ENCODE measurements at places on chromosomes 3 and 15.

DNA sequence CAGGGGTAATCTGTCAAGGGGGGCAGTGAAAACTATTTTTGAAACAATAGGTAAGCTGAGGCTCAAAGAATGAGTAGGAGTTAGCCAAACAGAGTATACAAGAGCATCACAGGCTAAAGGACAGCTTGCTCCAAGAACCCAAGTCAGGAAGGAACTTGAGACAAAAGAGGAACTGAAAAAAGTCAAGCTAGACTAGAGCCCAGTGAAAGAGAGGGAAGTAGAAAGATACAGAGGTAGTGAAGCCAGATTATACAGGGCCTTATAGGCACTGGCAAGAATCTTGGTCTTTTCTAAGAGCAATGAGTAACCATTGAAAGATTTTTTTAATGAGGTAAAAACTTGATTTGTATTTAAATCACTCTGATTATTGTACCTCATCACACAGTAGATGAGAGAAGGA is 69.9 kb downstream of the FILIP1L start:
- DNase-seq: peak; percentile 28

- peak; percentile 81 for DNase-seq
These were observed 27.0 kb downstream of the PSTPIP1 start for GRCh38 chr15:77021803-77022381.

DNA sequence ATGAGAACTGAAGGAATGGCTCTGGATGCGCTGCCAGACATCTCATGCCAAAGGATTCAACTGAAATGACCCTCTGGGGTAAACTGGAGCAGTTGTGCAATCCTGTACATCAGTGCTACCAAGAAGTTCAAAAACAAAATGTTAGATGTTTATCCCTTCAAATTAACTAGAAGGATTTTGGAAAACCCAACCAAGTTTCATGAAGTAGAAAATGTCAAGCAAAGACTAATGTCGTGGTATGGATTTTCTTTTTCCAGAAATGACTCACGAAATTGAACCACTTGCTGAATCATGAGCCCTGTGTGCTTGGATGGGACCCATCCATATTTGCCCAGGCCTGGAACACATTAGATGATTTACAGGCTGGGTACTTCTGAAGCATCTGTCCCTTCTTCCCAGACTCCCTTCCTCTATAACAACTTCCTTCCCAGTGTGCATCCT is 101.6 kb downstream of the LRTM1 start:
- DNase-seq: peak; percentile 59

DNA sequence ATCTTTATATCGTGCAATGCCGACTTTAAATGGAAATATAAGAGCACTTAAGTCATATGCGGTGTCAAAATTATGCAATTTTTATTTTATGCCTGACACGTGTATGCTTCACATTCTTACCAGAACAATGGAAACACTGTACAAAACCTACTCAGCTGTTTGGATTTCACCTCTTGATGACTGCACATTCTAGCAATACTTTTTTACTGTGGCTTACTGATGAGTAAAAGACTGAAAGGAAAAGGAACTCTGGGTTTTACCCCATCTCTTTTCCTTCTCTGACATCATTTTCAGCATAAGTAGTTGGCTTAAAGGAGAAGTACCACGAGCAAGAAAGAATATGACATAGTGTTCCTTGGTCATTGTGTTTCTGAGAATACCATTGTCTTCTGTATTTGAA is 142.8 kb downstream of the POLR2M start:
- DNase-seq: no peak

- no peak for DNase-seq
These were observed 116.7 kb downstream of the WDR76 start for GRCh38 chr15:43943511-43943910.

DNA sequence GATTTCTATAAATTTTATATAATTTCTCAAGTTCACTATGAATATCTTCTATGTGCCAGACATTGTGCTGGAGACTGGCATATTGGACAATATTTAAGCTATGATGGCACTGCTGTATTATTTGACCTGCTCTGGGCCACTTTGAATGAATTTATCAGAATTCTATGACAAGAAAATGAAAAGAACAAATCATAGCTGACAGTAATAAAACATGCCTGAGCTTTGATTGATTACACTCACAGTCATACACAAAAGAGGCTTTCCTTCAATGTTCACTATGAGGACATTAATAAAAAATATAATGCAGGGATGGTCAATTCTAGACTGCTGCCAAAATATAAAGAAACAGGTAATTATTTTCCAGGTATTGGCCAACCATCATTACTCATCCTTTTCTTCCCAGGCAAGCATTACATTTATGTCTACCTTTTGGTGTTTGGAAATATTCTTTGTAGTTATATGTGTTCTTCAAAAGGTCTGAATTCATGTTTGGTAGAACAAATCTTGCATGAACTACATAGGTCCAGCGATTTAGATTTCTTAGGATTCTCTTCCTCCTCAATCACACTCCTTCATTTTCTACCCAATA is 81.0 kb upstream of the ALCAM start:
- DNase-seq: no peak

DNA sequence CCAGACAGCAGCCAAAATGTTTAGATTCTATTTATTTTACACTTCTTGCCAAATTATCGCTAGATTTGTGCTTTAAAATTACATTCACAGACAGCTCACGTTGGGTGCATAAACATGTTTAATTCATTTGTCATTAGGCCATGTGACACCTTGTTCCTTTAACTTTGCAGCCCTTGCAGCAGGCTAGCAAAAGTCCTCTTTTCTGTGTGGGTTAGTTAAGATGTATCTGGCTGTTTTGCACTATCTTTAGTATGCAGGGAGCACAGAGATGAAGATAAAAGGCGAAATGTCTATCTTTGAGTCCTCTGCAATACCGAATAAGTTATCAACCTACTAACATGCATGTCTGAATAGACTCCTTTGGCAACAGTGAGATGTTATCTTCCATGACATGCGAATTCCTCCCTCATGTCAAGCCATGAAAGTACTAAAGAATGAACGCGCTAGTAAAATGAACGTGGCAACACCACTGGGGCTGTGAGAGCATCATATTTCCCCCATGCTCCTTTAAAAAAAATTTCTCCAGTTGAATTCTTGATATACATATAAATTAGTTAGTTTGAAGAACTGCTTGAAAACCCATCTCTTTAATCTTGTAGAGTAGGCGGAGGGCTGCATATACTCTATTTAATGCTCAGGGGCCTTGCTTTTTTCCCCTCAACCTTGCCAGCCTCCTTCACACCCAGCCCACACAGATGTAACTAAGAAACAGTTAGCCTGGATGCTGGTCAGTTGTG is 620.4 kb upstream of the NR2F2 start:
- no peak for DNase-seq

- DNase-seq: no peak
These were observed 387.6 kb upstream of the CBLB start for GRCh38 chr3:106256249-106256957.

- peak; percentile 75 for DNase-seq
These were observed 106.4 kb upstream of the RPL32 start for GRCh38 chr3:12947504-12948369.

DNA sequence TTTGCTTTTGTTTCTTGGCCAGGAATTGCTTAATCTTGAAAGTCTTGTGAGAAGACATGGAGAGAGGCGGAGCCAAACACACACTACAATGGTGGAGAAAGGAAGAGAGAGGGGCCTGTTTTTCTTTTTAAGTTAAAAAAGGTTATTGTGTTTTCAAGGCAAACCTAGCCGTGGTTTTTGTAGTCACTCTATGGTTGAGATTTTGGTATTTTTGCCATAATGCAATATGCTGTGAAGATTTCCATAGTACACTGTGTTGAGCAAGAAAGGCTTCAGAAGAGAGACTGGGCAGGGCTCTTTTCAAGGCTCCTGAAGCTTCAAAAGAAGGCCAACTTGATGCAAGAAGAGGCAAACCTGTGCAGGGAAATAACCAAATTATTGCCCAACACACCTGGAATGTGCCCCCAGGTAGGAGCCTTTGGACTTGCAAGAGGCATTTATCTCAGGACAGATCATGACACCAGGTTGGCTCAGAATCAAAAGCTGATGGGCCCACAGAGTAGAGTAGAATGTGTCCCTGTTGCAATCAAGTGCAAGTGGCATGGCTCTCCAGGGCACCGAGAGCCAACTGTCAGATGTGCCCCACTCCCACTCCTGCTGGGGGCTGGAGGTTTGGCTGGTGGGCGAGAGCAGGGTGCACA is 22.1 kb downstream of the AMOTL2 start:
- DNase-seq: no peak

DNA sequence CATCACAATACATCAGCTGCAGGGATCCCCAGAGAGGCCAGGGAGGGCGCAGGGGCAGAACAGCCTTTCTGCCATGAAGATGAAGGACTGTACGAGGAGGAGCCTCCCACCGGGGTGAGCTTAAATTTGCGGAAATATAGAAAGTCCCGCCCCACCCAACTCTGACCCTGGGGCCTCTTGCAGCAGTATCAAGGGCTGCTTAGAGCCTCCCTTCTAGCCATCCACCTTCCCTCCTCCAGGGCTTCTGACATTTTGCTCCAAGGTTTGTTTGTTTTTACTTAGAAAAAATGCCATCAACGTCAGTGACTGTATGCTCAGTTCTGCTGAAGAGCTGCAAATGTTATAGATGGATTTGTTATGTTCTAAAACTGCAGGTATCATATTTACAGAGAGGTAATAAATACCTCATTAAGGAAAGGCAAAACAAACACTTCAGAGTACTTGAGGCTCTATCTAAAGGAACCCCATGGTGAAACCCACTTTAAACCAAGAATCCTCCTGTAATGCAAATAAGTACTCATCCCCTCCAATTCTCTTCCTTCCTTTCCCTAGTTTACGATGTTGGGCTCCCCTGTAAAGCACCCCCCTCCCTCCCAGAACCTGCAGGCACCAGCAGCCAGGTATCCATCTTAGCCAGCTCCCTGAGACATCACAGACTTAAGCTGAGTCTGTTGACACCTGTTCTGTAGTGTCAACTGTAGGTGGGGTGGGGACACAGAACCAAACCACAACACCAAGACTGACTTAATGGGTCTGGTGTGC is 30.5 kb downstream of the RFTN1 start:
- no peak for DNase-seq

DNA sequence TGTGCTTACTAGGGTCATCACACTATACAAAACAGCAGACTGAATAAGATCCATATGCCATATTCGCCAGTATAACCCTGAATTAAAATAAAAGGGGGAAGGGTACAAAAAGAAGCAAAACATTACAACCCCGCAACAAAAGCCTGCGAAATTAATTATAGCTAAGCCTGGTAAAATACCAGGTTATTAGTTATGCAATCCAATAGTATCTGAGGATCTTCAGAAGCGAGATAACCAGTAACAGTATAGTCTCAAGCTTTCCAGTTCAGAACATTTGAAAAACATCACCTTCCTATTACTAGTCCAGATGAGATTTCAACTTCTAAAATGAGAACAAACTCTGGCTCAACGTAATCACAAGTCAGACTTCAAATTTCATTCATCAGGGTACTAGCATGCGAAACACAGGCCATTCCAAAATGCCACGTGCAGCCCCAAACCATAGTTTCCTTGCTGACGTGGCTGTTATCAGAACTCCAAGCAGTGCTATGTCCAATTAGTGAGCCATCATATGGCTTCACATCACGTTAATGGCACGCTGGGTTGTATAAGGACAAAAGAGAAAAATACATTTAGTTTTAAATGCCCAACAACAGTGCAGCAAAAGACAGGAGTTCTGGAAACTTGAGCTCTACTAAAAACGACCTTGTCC is 1.1 kb downstream of the SSR3 start:
- DNase-seq: peak; percentile 70

GRCh38 chr3:178445139-178445538 is 91.1 kb upstream of the KCNMB2 start:
- no peak for DNase-seq

DNA sequence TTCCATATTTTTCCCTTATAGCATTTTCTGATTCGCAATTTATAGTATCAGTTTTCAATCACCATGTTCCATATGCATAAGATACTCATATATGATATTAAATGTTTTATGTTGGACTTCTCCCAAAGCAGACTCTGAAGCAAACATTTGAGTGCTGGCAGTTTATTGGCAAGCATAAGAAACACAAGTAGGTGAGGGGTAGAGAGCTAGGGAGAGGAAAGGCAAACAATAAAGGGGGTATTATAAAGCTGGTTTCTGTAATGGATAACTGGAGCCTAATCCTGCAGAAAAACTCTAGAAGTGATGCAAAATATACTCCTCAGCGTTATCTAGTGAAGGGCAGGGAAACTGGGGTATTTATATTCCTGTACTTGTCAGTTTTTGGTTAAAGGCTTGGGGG is 491.5 kb upstream of the TGFBR2 start:
- no peak for DNase-seq

DNA sequence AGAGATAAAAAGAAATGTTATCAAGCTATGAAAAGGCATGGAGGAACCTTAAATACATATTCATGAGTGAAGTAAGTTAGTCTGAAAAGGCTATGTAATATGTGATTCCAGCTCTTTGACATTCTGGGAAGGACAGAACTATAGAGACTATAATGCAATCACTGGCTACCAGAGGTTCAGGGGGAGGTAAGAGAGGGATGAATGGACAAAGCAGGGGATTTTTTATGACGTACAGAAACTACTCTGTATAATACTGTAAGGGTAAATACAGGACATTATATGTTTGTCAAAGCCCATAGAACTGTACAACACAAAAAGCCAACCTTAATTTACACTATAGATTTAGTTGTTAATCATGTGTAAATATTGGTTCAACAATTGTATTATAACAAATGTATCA is 46.1 kb downstream of the MCTP2 start:
- no peak for DNase-seq

- peak; percentile 96 for DNase-seq
These were observed 28.9 kb downstream of the IGSF10 start for GRCh38 chr3:151431940-151432339.

DNA sequence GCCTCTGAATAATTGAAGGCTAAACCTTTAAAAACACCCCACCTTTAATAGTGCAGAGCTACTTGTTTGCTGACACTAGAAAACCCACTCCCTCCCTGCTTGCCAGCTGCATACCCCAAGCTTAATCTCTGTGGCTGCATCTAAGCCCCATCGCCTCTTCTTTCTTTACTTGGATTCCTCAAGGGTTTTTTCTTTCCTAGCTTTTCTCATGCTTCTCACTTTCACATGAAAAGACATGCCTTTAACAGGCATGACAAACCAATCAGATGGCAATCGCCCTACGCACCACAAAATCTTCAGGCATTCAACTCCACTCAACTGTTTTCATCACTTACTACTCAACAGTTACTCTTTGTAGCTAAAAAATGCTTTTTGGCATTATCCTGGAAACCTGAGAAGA is 77.5 kb downstream of the PLD1 start:
- DNase-seq: no peak

DNA sequence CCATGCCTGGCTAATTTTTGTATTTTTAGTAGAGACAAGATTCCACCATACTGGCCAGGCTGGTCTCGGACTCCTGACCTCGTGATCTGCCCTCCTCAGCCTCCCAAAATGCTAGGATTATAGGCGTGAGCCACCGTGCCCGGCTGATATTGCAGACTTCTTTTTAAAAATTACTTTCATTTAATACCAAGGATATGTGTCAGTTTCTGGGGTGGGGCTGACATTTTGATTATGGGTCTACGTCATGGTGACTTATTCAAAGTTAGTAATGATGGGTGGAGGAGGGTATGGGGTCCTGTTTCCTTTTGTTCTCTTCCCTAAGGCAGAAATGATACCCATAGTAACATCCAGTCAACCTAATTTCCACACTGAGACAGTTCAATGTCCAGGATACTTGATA is 34.7 kb downstream of the GBE1 start:
- DNase-seq: peak; percentile 62

All from M059J (cell line).